ENCODE measurements at places on chromosomes 1 and 21. TPM values are rescaled to one million over a fixed set of nuclear protein-coding genes. Genes with fewer than 3 reads are reported as not detected.

DNA sequence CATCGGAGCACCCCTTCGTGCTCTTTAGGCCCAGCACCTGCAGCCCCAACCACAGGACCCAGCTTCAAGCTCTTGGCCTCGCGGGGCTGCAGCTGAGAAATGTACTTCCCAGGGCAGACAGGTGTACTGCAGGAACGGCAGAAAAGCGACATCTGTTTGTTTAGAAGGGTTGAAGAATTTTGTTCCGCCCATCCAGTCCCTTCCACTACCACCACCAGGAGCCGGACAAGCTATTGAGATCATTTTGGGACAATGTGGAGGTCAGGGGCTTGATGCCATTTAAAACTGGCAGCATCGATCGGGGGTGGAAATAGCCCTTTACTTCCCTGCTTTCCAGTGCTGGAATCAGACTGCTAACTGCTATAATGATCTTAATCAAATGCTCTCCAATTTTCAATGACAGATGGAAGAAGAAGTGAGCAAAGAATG lies 1.7 kb downstream of the SERTAD4 start:
- no peak overlapping the region for H3K27ac ChIP-seq
- peaks cover 2% of the 10 kb centered on the region for H3K36me3 ChIP-seq
- peaks cover 6% of the 10 kb centered on the region for H3K4me1 ChIP-seq
- H3K4me3 ChIP-seq = peak overlapping the region; percentile 8
- H3K27me3 ChIP-seq = peaks cover 52% of the 10 kb centered on the region
- no peak for DNase-seq

ZBTB48 gene
- total RNA-seq = 34.5 TPM

- H3K36me3 ChIP-seq = peaks cover 2% of the 10 kb centered on the region
- peaks cover 34% of the 10 kb centered on the region for H3K4me1 ChIP-seq
- no peaks in the 10 kb centered on the region for H3K27me3 ChIP-seq
- peak overlapping the region; percentile 89 for H3K27ac ChIP-seq
- DNase-seq = peak; percentile 28
Measured at GRCh38 chr1:224333309-224333926, 3.4 kb upstream of the NVL start.

GRCh38 chr1:221699577-221699976 lies 42.3 kb downstream of the DUSP10 start:
- no peak overlapping the region for H3K27ac ChIP-seq
- DNase-seq = no peak
- no peak overlapping the region for H3K4me3 ChIP-seq
- no peaks in the 10 kb centered on the region for H3K27me3 ChIP-seq
- H3K4me1 ChIP-seq = peaks cover 6% of the 10 kb centered on the region

RYR2 gene
- total RNA-seq = not detected

DNA sequence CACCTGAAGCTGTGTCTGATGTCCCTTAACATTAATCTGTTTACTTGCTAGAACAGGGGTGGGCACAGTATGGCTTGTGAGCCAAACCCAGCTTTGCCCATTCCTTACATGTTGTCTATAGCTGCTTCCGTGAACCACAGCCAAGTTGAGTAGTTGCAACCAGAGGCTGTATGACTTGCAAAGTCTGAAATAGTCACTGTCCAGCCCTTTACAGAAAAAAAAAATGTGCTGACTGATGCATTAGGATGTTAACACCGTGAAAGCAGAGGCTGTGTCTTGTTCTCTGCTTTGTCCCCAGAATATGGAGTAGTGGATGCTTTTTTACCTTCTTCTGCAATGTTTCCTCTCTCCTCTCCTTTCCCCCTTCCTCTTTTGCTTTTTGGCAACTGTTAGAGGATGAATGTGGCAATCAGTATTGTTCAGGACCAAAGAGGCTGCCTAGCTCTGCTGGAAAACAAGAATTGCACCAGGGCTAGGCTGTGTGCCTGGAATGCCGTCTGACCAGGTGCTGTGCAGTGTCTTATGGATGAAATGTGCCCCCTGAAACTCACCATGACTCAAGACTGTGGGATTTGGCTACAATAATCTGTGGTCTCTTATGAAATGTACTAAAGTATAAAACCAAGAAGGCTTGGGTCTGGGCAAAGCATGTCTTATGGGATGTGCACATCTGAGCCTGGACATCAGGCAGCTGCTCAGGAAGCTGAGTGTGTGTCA lies 79.6 kb upstream of the GCLM start:
- H3K4me1 ChIP-seq = peaks cover 11% of the 10 kb centered on the region
- H3K36me3 ChIP-seq = no peaks in the 10 kb centered on the region
- H3K27ac ChIP-seq = no peak overlapping the region
- peaks cover 7% of the 10 kb centered on the region for H3K27me3 ChIP-seq
- no peak overlapping the region for H3K4me3 ChIP-seq

Measured in activated T-helper 1 cell treated with anti-CD3 and anti-CD28 coated beads, Interleukin-12 subunit alpha, Interleukin-12 subunit beta, Interleukin-2, Interleukin-4 antibody, amounts not matched to agents 30 ng/mL and 10 ng/mL and 1 ng/mL, durations not matched to agents 14 hours and 24 hours and 36 hours (primary cell).